ENCODE measurements at places on chromosomes 7 and 10. TPM values are rescaled to one million over a fixed set of nuclear protein-coding genes. Genes with fewer than 3 reads are reported as not detected.

The CTAGE4 gene
- 2.0 TPM for total RNA-seq

The TRIM50 gene
- total RNA-seq, result not detected

The MLXIPL gene
- not detected for total RNA-seq

The TIAL1 gene
- total RNA-seq, result 202 TPM

The FAM25A gene
- total RNA-seq, result not detected

The HOXA11 gene
- total RNA-seq, result not detected

The CCDC172 gene
- total RNA-seq, result not detected

The PROSER2 gene
- 1.4 TPM for total RNA-seq

The POLR2J3 gene
- total RNA-seq, result 27.2 TPM

The BTBD16 gene
- total RNA-seq, result not detected

The ZNF32 gene
- 13.7 TPM for total RNA-seq

The MYH16 gene
- total RNA-seq, result not detected

The AOAH gene
- 17.4 TPM for total RNA-seq

The OR2A42 gene
- not detected for total RNA-seq

The FIGNL1 gene
- total RNA-seq, result 55.1 TPM

The TSPAN12 gene
- total RNA-seq, result not detected

The TMEM178B gene
- total RNA-seq, result 0.51 TPM

The FGF8 gene
- not detected for total RNA-seq

The RPEL1 gene
- total RNA-seq, result not detected

The EVX1 gene
- not detected for total RNA-seq

The WNT16 gene
- total RNA-seq, result not detected
